Stimulated activated CD4-positive, alpha-beta T cell treated with anti-CD3 and anti-CD28 coated beads, Interleukin-1b, Interleukin-23, amount 100 ng/mL, for 48 hours (primary cell): ENCODE measurements at places on chromosomes 4 and X.

DNA sequence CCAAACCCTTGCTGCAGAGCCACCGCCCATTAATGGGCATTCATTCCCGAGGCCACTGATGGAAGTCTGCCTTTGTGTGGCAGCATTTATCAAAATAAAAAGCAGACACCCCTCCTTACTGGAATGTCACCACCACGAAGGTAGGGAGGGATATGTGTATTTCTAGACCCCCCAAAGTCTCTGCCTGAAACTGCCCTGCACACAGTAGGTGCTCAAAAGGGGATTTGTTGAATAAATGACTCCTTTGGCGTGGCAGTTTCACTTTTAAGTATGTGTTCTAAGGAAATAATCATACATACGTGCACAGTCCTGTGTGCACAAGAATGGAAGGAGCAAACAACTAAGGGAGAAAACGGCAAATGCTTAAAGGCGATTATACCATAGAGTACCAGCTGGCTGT is 23.6 kb upstream of the GLOD5 start:
- no peak for DNase-seq

GRCh38 chr4:30281986-30282385 is 438.2 kb upstream of the PCDH7 start:
- no peak for DNase-seq

DNA sequence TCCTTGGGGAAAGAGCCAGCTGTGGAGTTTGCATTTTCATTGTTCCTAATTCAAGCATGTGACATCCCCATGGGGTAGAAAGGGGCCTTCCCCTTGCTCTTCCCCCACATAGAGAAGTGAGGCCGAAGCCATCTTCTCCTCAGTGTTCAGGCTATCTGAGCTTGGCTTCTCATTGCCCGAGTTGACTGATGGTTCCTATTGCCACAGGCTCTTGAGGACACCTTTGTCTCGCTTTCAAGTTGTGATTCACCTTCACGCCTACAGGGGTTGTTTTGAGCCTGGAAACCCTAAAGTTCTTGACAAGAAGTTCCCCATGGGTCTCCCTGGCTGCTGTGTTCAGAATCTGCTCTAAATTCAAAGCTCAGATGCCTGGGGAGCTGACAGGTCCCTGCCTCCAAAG is 25.0 kb downstream of the CCNQ start:
- DNase-seq: no peak

DNA sequence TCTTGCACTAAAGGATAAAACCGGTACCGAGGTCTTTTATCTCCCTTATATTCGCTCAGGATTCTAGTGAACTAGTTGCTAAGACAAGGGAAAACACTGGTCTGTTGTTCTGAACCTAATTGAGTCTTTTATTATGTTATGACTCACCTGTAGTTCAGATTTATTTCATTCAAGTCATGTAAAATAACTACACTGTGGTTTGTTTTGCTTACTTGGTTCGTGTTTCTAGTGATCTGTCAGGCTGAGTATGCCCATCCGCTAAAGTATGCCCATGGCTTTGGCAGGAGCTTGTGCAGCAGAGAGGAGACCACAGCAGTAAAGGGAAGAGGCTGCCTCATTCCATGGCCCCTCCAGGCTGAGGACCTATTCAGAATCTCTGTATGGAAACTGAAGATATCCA is 126.1 kb downstream of the AFF1 start:
- no peak for DNase-seq

DNA sequence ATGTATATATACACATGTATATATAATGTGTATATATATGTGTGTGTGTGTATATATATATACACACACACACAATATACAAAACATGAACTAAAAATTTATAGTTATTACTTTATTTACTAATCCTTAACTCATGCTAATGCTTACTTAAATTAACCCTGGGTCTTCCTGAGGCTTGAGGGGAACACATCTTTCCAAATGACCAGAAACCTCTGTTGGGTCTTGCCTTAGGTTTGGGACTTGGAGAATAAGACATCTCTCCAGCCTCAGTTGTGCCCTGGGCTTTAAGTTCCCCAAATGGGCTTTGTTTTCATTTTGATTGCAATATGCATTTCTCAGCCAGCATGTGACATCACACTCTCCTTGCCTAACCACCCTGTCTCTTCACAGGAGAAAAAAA is 7.7 kb downstream of the GEMIN8 start:
- no peak for DNase-seq
